Activated gamma-delta T cell (primary cell): ENCODE measurements at places on chromosomes 12 and 14.

DNA sequence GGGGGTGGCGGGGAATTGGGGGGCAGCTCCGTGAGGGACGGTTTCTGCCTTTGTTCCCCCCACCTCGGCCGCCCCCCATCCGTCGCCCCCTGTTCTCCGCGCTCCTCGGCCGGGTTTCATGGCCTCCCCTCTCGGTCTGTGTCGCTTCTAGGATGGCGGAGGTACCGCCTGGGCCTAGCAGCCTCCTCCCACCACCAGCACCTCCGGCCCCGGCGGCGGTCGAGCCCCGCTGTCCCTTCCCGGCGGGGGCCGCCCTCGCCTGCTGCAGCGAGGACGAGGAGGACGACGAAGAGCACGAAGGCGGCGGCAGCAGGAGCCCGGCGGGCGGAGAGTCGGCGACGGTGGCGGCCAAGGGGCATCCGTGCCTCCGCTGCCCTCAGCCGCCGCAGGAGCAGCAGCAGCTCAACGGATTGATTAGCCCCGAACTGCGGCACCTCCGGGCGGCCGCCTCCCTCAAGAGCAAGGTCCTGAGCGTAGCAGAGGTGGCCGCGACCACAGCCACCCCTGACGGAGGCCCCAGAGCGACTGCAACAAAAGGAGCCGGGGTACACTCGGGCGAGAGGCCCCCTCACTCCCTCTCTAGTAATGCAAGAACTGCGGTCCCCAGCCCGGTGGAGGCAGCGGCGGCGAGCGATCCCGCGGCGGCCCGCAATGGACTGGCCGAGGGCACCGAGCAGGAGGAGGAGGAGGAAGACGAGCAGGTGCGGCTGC lies 575 bp downstream of the NAA30 start:
- DNase-seq = peak; percentile 50

GRCh38 chr14:46902837-46903236 lies 251.3 kb upstream of the RPL10L start:
- no peak for DNase-seq

DNA sequence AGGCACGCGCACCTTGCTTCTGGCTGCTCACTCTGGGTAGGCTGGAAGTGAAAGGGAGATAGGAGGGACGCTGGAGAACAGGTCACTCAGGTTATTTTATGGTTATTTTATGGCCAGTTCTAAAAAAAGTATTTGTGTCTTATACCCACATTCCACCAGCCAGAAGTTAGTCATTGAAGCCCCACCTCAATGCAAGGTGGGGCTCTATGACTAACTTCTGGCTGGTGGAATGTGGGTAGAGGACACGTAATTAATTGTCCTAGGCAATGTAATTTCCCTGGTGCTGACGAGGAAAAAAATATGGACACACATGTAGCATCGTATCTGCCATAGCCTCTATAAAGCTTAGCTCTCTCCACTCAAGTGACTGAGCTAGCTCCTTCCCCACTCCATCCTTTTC lies 104.9 kb downstream of the PDZRN4 start:
- no peak for DNase-seq

DNA sequence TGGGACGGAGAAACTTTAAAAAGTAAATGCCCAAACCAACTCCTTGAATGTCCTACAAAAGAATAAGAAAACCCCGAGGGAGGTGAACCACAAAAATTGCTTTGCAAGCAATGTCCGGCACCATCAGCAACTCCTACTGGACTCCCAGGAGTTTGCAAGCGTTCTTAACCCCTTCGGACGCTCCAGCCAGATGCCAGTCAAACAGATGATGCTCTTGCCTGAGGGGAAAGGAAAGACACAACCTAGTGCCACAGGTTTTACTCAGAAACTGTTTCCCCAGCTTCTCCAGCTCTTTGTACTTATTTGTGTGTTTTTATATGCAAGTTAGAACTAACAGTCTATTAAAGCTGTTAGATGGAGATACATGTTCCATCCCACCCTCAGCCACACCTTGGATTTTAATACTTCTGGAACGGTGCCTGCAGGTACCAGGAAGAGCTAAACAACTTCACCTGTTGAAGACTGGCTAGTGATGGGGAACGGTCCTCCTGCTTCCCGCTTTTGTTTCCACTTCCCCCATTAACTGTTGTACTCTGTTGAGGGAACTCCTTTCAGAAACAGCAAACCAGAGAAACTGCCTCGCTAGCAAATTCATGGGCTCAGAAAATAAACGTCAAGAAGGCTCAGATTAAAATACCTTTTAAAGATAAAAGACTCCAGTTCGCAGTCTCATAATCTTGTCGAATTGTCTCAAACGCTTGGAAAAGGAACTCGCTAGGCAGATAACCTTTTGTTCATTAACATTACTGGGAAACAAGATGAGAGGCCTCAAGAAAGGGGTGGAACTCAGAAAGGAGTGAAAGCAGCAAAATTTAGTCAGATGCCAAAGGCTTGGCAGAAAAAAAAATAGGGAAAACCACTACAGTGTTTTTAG lies 1.1 kb upstream of the FERMT2 start:
- DNase-seq = no peak

- DNase-seq = no peak
Measured at GRCh38 chr12:20374795-20375194, 6.5 kb downstream of the PDE3A start.

DNA sequence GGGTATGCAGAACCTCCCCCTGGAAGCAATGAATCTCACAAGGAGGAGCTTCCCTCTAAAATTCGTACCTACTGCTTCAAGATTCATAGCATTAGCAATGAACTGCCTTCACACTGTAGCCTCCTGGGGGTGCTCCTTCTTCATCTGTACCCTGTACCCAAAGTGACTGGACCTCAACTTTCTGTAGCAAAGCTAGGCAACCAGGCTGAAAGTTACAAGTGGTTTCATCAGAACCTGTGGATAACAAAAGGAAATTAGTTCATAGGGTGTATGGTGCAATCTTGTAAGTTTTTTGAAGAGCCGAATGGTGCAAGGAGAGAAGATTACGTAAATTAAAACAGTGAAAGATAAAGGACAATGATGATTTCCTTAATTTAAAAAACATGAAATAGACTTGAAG lies 1541.7 kb upstream of the FLRT2 start:
- DNase-seq = no peak

DNA sequence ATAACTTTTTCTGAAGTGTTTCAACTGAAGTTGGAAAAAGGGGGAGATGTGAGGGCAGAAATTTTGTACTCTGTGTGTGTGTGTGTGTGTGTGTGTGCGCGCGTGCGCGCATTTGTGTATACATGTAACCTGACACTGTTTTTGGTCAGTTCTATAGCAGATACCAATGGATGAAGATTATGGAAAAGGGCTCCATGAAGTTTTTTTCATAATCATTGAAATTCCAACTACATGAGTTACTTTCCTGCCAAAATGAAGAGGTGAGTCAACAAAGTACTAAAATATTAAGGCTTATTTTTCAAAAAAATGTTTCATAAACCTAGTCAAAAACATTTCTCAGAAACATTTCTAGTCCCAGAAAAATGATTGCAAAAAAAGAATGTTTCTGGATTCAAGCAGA lies 25.7 kb upstream of the CERS5 start:
- no peak for DNase-seq

DNA sequence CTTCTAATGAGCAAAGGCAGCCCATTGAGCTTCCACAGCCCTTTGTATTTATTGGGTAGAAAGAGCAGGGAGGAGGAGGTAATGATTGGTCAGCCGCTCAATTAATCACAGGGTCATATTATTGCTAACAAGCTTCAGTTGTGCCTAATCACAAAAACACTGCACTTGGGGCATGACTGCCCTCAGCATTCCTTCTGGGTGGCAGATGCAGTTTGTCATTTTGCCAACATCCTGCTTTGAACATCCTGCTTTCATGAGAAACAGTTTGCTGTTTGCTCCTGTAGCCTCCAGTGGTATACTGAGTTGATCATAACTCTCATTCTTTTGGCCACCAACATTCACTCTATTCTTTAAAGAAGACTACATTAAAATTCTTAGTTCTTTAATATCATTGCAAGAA lies 462.9 kb upstream of the MIS18BP1 start:
- DNase-seq = no peak

DNA sequence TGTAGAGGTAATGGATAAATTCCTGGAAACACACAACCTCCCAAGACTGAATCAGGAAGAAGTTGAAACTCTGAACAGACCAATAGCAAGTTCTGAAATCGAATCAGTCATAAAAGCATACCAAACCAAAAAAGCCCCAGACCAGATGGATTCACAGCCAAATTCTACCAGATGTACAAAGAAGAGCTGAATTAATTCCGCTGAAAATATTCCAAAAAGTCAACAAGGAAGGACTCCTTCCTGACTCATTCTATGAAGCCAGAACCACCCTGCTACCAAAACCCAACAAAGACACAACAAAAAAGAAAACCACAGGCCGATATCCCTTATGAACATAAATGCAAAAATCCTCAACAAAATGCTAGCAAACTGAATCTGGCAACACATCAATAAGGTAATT lies 81.5 kb downstream of the SLC38A4 start:
- DNase-seq = no peak

DNA sequence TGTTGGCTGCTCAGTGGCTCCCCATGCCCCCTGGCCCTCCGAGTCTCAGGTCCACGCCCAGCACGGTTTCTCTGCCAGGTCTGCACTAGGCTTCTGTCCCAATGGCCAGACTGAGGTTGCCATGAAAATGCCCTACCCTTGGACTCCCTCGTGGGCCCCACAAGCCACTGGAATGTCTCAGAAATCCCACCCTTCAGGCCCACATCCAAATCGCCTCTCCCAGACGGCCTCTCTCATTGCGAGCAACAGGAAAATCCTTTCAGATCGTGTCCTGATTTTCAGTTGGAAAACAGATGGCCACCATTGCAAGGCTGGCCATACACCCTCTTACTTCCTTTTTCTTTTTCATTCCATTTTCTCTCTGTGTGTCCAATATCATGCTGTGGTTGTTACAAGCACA lies 77.3 kb downstream of the IRF2BPL start:
- no peak for DNase-seq

GRCh38 chr12:77334806-77335205 lies 269.4 kb upstream of the E2F7 start:
- DNase-seq = no peak

- DNase-seq = no peak
Measured at GRCh38 chr12:127101076-127101475, 1165.9 kb upstream of the TMEM132C start.

DNA sequence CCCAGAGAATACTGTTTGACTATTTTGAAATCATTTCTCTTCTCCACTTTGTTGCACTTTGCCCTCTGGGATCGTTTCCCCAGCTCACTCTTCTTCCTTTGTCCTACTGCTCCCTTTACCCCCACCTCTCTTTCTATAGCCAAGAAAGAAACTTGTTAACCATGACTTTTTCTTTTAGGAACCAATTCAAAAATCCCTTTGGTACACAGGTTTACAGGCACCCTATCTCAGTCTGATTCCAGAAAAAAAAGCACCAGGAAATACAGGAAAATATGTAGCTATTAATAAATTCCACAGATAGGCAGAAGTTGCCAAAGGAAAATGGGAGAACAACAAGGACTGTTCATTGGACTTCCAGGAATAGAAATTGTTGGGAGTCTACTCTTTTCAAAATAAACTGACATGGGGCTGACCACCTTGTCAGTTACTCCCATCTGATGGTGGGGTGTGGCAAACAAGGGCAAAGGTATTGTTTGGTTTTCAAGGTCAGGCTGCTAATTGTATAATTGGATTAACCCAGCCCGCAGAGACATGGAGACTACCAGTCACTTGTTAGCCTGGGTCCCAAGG lies 82.4 kb downstream of the CRADD start:
- DNase-seq = no peak

DNA sequence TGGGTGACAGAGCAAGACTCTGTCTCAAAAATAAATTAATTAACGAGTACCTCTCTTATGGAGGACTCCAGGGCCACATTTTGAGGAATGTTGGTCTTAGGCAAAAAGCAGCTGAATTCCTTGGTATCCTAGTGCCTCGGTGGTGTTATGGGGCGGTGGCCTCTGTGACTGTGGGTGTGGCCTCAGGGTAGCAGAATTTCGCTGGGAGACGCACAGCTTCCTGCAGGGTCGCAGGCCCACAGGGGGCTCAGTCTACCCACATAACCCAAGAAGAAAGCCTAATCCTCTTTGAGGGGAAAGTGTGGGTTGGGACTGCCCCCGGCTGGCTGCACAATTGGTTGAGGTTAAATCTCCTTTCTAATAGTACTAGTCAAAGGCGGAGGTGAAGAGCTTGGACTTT lies 11.2 kb upstream of the SERPINA4 start:
- no peak for DNase-seq

DNA sequence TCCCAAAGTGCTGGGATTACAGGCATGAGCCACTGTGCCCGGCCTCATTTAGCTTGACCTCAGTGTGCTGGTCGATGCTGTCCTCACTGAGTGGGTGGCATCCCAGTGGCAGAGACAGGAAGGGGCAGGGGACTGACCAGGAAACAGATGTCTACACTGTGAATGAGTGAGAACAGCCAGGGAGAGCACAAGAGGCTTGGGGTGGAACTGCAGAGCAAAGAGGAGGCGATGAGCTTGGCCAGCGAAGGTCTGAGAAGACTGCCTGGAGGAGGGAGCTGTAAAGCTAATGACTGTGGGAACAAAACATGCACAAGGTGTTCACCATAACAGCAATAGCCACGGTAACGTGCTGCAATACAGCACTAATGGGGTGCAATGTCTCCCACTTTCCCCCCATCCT lies 57.2 kb upstream of the BEGAIN start:
- DNase-seq = no peak

DNA sequence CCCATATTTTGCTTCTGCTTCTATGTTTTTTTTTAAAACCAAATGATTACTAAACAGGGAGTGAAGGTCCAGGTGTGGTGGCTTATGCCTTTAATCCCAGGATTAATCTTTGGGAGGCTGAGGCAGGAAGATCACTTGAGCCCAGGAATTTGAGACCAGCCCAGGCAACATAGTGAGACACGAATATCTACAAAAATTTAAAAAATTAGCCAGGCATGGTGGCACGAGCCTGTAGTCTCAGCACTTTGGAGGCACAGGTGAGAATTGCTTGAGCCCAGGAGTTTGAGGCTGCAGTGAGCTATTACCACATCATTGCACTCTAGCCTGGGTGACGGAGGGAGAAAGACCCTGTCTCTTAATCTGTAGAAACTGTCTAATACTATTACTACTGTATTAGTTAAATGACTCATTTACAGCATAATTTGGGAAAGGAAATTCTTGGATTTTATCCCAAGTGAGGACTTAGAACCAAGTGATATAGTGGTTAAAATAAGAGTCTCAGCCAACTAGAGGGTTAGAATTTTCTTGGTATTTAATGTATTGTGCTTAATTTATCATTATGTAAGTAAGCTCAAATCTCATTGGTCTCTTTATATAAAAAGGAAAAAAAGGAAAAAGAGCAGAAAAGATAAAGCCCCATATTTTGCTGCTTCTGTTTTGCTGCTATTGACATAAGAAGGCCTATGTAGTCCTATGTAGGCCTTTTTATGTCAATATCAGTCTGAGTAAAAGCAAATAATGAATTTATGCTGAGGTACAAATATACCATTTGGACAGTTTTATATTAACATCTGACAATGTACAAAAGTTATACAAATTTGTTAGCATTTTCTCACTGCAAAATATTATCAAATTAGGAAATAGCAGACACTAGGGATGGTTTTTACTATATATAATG lies 163.4 kb downstream of the RAD51B start:
- no peak for DNase-seq

- DNase-seq = no peak
Measured at GRCh38 chr14:104294983-104295680, 156.7 kb downstream of the KIF26A start.

- DNase-seq = no peak
Measured at GRCh38 chr12:76519538-76519937, 40.0 kb downstream of the OSBPL8 start.

GRCh38 chr12:113698510-113698858 lies 226.8 kb upstream of the LHX5 start:
- no peak for DNase-seq
